ENCODE measurements at places on chromosomes 16 and 17.

GRCh38 chr17:8577868-8578267 is 52.7 kb downstream of the MYH10 start:
- DNase-seq: no peak

GRCh38 chr16:81601008-81601428 is 156.4 kb downstream of the CMIP start:
- no peak for DNase-seq

- DNase-seq: no peak
Measured at GRCh38 chr17:68776451-68776850, 175.3 kb upstream of the FAM20A start.

DNA sequence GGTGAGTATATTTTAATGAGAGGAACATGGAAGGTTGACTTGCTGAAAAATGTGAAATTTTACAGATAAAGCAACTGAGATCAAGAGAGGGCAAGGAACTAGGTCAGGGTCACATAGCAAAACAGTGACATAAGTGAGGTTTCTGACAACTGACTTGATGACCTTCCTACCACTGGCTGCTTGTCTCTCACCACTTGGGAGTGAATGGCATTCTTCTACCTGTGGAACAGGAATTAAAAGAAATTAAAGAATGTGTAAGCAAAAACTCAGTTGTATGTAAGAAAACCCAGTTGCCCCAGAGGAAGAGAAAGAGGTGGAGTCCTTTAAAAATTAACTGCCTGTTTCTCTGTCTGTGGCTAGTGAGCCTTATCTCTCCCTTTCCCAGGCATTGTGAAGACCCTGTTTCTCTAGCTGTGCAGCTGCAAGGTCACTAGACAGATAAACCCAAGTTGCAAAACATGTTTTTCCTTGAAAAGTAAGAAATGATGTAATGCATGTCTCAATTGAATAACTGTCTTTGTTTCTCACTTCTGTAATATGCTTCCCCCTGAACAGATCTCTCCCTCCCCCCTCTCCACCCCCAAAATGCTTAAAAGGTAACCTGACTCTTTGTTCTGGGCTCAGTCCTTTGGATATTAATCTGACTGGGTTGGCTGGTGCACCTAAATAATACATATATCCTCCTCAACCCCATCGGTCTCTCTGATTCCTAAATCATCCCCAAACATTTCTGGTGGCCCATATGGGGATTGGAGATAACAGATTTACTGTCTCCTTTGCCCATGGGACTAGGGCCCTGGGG is 23.4 kb downstream of the ACSM1 start:
- DNase-seq: no peak

GRCh38 chr16:27769561-27770255 is 219.8 kb downstream of the KATNIP start:
- no peak for DNase-seq

DNA sequence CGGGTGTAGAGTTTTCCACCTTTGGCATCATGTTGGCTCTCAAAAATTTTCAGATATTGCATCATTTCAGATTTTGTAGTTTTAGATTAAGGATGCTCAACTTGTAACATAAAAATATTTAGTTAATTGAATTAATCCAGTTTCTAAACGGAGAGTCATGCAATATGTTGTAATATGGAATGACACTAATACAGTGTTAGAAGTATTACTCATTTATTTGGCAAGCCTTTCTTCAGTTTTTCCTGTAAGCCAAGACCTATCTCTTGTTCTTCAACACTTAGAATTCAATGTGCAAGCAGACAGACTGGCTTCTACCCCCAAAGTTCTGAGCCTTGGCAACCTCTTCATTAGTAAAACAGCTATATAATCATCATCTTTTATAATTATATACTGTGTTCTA is 985.0 kb upstream of the GOT2 start:
- no peak for DNase-seq

DNA sequence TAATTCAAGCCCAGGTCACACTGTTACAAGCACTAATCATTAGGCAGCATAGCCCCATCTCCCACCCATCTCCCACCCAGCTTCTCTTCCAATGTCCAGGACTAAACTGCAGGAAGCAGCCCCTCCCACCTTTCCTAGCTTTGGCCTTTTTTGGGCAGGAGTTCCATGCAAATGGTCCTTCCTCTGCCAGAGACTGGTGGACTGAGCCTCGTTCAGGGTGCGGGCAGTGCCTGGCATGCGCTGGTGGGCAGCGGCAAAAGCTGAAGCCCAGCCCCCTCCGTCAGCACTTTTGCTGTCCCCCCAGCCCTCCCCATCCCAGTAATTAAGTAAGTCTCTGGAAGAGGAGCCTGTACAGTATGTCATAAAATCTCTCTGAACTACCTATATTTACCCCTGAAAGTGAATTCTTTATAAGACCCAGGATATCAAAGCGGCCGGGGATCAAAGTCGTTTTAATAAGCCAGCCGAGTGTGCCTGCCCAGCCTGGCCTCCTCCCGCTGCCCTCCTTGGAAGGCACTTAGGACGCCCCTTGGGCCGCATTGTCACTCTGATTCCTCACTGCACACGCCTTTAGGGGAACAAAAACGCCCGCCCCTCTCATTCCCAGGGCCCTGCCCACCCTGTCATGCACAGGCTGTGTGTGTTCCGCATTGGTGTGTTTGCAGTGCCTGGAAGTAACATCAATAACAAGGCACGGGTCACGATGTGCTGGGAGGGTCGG is 109.9 kb downstream of the IRX5 start:
- DNase-seq: no peak

DNA sequence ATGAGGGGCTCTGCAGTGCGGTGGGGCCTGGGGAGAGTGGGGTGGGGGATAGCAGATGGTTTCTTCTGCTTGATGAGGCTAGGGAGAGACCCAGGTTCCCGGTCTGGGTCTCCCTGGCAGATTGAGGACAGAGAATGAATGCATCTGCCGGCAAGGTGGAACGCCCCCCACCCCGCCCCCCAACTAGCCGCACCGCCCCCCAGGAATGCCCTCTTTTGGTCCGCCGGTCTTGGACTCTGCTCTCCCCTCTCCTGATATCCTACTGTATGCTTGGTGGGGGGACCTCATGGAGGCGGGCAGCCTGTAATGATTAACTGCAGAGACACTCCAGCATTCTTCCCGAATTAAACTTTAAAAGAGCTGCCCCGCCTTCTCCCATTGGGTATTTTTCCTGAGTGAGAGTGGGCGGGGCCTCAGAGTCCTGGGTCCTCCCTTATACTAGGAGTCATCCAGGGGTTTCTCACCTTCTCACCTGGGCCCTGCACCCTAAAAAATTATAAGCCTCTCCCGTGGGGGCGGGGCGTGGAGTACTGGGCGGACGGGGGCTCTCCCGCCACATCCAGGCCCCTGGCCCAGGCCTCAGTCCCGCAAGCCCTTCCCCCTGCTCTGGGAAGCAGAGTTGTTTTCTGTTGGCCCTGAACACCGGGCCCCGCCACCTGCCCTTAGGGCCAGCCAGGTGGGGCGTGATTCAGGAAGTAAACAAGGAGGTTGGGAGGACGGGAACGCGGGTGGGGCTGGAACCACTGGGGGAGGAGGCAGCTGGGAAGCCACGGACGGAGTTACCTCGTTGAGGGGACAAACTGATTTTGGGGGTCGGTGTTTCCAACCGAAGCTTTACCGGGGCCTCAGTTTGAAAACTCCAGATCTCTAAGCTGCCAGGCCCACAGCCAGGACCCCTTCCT is 1.5 kb downstream of the GRB7 start:
- DNase-seq: peak; percentile 95

DNA sequence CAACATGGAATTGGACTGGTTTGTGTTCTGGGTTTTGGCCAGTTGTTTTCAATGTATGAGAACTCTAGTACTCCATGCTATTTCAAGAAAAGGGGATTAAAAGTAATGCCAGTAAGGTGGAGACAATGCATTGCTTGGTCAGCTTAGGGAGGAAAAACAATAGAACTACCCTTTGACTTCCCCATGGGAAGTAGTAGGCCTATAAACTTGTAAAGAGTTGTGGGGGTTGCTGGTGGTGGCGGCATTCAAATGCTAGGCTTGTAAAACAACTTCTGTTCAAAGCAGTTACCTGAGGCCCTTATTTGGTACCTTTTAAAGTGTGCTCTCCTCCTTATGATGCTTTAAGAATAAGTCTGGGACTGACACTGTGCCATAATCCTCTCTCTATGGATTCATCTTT is 9.4 kb downstream of the MAP3K3 start:
- DNase-seq: peak; percentile 55

GRCh38 chr17:34386697-34387550 is 23.9 kb upstream of the CCL1 start:
- DNase-seq: peak; percentile 65

DNA sequence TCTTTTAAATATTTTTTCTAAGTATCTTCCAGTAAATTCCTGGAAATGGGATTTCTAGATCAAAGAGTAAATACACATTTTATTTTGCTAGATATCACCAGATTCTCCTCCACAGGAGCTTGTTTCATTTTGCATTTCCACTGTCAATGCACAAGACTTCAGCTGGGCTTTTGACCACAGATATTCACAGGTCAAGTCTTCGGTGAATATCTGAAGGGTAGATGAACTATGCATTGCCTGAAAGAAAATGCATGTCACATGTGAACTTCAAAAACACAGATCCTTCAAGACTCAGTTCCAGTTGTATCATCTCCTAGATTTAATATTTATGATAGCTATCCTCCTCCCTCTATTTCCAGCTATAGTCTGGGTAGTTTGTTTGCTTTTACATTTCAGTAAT is 963.6 kb upstream of the GOT2 start:
- no peak for DNase-seq

DNA sequence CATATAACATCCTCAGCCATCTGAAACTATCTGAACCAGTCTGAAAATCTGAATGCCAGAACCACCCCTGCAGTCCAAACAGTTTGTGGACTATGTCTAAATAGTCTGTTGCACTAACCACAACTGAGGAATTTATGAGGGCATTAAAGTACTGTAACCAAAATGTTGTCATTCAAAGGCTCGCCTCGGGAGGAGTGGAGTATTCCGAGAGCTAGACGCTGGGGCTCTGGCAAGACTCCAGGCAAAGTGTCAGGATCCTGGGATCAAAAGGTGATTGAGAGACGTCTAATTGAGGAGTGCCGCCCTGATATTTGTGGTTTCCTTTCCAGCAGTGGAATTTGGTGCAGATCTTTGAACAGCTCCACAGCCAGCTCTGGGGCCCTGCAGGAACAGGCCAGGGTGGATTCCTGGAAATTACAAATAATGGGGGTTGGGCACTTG is 142.9 kb upstream of the MYOCD start:
- peak; percentile 57 for DNase-seq

GRCh38 chr16:84341528-84342295 is 26.6 kb upstream of the ATP2C2 start:
- peak; percentile 35 for DNase-seq

GRCh38 chr16:57257455-57258070 is 12.5 kb downstream of the ARL2BP start:
- no peak for DNase-seq

All from endodermal cell (in vitro differentiated cells).